ENCODE measurements at places on chromosomes 2 and 18.

DNA sequence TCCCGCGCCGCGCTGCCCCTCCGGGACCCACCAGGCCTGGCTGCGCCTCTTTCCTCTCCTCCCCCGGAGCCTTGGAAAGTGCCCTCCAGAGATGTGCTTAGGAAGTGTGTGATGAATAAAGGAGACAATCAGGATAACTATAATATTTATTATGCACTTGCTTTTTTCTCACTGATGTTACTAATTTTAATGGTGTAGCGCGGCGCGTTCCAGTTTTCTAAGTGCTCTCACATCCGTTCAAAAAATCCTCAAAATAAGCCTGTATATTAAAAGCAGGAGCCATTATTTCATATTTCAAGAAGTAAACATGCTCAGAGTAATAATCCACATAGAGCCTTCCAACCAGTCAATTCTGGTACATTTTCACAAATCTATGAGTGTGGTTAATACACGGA lies 941 bp upstream of the MPPE1 start:
- DNase-seq: no peak

GRCh38 chr2:43184339-43184895 lies 42.0 kb downstream of the ZFP36L2 start:
- DNase-seq: peak; percentile 40

DNA sequence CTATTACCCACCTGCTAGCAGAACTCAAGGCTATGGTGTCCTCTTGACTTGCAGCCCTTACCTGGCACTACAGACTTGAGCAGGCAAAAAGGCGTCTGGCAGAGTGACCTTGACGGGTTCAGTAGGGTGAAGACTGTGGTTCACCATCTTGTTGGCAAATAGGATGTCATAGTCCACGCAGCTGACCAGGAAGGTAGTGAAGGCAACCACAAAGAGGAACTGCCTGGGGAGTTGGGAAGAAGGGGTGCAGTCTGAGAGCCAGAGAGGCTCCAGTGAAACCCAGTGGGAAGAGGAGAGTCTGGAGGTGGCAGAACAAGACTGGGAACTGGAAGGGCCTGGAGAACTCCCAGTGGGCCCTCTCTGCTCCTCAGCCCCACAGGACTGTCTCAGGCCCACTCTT lies 4.1 kb downstream of the ATG9A start:
- no peak for DNase-seq

- DNase-seq: no peak
Measured at GRCh38 chr18:56967035-56967434, 179.9 kb upstream of the BOD1L2 start.

DNA sequence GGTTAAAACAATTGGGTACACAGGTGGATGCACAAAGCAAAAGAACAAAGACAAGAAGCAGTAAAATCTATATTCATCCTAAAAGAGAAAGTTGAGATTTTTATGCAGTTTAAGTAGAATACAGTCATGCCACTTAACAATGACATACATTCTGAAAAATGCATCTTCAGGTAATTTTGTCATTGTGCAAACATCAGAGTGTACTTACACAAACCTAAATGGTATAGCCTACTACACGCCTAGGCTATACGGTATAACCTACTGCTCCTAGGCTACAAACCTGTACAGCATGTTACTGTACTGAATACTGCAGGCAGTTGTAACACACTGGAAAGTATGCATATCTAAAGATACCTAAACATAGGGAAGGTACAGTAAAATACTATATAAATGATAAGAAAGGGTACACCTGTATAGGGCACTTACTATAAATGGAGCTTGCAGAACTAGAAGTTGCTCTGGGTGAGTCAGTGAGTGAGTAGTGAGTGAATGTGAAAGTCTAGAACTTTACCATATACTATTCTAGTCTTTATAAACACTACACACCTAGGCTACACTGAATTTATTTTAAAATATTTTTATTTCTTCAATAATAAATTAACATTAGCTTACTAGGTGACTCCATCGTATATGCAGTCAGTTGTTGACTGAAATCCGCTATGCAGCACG lies 132.9 kb downstream of the BARD1 start:
- no peak for DNase-seq

GRCh38 chr2:2810504-2810903 lies 479.4 kb upstream of the MYT1L start:
- DNase-seq: no peak

Data from hepatic stellate cell (primary cell).